ENCODE measurements at places on chromosomes 2 and 18.

GRCh38 chr2:106323337-106324013, 129.4 kb upstream of the UXS1 start:
- no peak for DNase-seq

GRCh38 chr2:132607426-132608090, 62.4 kb downstream of the LYPD1 start:
- no peak for DNase-seq

DNA sequence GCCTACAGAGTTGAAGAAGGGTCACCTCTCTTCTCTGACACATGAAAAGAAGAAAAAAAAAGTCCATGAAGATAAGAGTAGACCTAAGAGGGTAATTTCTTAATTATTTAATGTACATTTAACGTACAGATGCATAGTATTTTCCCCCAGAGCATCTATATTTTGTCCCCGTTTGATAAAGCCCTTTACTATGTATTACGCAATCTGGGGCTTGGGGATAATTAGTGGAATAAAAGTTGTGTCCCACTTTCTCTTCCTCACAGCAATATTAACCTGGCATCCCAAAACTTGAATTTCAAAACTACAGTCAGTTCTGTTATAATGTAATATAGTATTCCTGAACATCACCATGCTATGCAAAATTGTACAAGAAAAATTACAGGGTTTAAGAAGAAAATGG, 254.1 kb downstream of the SUCLG1 start:
- DNase-seq, result no peak

DNA sequence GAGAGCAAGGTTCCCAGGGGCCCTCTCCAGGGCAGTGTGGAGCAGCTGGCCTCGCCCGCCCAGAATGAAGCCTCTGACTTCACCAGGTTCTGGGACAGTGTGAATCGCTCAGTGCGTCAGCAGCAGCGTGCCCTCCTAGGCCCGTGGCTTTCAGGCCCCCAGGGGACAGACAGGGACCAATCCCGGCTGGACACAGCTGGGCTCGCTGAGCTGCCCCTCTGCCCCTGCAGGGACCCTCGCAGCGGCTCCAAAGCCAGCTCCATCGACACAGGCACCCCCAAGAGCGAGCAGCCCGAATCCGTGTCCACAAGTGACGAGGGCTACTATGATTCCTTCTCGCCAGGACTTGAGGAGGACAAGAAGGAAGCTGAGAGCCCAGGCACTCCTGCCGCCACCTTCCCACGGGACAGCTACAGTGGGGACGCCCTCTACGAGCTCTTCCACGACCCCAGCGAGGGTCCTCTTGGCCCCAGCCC, 7.6 kb downstream of the AMER3 start:
- no peak for DNase-seq

DNA sequence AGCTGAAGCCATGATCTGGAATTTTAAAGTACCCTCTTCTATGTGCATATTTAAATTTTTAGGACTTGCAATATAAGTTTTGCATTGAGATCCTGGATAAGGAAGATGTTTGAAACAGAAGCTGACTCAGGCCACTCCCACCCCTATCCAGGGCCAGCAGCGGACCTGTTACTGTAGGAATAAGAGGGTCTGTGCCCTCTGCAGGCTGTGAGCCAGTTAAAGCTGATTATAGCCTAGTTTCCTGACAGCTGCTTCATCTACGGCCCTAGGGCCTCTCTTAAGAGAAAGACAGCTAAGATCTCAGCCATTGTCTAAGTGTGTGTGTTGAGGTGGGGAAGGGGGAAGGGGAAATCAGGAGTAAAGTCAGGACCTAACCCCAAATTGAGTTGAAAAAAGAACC, 234.0 kb downstream of the HAUS1 start:
- no peak for DNase-seq

DNA sequence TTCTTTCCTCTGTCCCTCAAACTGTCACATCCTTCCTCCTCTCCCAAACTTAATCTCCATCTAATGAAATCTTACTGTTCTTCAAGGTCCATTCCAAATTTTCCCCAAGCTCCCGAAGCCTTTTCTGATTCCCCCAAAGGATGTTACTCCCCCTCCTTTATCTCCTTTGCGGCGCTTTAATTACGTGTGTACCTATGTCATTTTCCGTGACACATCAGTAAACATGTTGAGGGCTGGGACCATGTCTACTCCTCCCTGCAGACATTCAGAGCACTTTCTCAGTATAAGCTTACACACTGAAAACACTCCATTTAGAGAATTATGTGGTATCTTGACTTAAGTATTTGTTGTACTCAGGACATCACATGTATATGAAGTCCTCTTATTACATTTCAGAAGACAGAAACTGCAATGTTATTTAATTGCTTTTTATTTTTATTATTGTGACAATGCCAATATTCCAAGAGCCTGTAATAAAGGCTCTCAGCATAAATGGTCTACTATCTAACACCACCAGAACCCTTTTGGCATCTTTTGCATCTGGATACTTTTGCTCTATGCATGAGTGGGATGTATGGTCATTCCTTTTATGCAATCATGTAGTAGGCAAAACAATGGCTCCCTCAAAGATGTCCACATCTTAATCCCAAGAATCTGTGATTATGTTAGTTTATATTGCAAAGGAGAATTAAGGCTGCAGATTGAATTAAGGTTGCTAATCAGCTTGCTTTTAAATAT, 1.8 kb downstream of the NMI start:
- DNase-seq, result no peak

- no peak for DNase-seq
These were observed 54.9 kb upstream of the SLC5A7 start for GRCh38 chr2:107931412-107931811.

GRCh38 chr18:48997985-48998831, 47.4 kb upstream of the SMAD7 start:
- DNase-seq, result no peak

DNA sequence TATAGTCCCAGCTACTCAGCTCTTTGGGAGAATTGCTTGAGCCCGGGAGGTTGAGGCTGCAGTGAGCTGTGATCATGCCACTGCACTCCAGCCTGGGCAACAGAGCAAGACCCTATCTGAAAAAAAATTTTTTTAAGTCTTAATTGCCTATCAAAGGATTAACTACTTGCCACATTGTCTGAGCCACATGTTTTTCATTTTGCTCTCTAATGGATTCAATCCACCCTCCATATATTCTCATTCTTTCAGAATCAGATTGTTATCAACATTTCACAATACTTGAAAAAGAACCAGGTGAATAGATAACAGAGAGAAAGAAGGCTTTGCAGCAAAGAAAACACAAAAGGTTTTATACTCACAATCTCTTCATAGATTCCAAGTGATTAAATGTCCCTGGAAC, 61.0 kb downstream of the PXDN start:
- no peak for DNase-seq

GRCh38 chr2:118974103-118974993, 32.4 kb downstream of the MARCO start:
- DNase-seq, result no peak

GRCh38 chr18:11035814-11036495, 113.4 kb downstream of the PIEZO2 start:
- no peak for DNase-seq

- DNase-seq, result no peak
These were observed 11.5 kb downstream of the TNFRSF11A start for GRCh38 chr18:62336618-62337017.

DNA sequence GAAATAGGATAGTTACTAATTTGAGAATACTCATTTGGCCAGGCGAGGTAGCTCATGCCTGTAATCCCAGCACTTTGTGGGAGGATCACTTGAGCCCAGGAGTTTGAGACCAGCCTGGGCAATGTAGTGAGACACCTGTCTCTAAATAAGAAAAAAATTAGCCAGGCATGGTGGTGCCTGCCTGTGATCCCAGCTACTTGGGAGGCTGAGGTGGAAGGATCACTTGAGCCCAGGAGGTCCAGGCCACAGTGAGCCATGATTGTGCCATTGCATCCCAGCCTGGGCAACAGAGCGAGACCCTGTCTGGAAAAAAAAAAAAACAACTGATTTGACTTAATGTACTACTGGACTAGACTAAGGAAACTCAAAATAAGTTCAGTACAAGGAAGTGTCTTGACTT, 32.7 kb upstream of the ZNF638 start:
- DNase-seq, result no peak

DNA sequence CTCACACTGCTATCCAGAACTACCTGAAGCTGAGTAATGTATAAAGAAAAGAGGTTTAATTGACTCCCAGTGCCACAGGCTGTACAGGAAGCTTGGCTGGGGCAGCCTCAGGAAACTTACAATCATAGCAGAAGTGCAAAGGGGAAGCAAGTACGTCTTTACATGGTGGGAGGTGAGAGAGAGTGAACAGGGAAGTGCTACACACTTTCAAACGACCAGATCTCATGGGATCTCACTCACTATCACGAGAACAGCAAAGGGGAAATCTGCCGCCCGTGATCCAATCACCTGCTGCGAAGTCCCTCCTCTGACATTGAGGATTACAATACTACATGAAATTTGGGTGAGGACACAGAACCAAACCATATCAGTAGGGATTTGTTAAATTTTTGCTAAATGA, 150.4 kb upstream of the NXPH2 start:
- no peak for DNase-seq

DNA sequence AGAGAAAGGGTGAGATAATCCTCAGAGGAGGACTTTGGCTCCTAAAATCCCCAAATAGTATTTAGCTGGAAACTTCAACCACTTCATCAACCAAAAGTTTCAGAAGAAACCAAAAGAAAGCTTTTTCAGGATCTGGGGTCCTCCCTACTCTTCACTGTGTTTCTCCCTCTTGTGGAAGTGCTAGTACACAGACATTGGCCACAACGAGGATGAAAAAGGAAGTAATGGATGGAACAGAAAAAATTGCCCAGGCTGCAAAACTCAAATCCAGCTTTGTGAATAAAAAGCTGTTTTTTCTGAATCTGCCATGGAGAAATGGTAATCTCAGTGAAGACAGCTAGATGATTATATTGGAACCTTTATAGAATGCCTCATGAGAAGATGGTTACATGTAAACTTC, 4.0 kb downstream of the PID1 start:
- no peak for DNase-seq

DNA sequence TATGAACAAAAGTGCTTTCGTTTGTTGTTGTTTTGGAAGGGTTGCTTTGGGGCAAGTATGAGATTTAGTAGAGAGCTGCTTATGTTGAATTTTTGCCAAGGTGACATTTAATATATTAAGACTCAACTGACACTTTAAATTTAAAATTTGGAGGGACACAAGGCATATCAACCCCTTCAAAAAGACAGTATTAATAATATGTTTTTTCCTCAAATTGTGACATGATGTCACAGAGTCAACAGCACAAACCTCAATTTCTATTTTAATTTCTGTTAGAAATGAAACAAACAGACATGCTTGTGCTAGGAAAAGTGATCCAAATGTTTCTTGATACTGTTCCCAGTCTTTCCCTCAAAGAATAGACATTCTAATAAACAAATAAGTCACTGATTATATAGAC, 218.9 kb downstream of the CYRIA start:
- no peak for DNase-seq
